Lung (tissue), 17 donors: ENCODE measurements at places on chromosomes 2 and 18. TPM values are rescaled to one million over a fixed set of nuclear protein-coding genes. Genes with fewer than 3 reads are reported as not detected.

EGR4 gene
- not detected for total RNA-seq

TRIM54 gene
- 0.09 TPM for total RNA-seq

SMAD4 gene
- total RNA-seq = 86.5 TPM

EVA1A gene
- total RNA-seq = 51.3 TPM

LYPD6B gene
- total RNA-seq = 12.4 TPM

WDR35 gene
- total RNA-seq = 25.9 TPM

ALK gene
- 0.25 TPM for total RNA-seq
